ENCODE measurements at places on chromosomes 12 and 14. TPM values are rescaled to one million over a fixed set of nuclear protein-coding genes. Genes with fewer than 3 reads are reported as not detected.

The PDE3A gene
- total RNA-seq, result not detected

The PPP1R36 gene
- not detected for total RNA-seq

The NANOG gene
- not detected for total RNA-seq

The PTGER2 gene
- 96.0 TPM for total RNA-seq

The ZNF641 gene
- 19.5 TPM for total RNA-seq

The SLC39A2 gene
- 0.53 TPM for total RNA-seq

The SHMT2 gene
- 262 TPM for total RNA-seq

The RPGRIP1 gene
- not detected for total RNA-seq

The PTPN11 gene
- total RNA-seq, result 135 TPM

The ADGRD1 gene
- not detected for total RNA-seq

The SIX1 gene
- not detected for total RNA-seq

The PRH1 gene
- total RNA-seq, result 63.8 TPM

The PROX2 gene
- 0.56 TPM for total RNA-seq

The OR4K17 gene
- total RNA-seq, result not detected

The NDRG2 gene
- total RNA-seq, result 3.1 TPM

The DLST gene
- 136 TPM for total RNA-seq

The TAS2R8 gene
- total RNA-seq, result not detected

- DNase-seq, result no peak
Observed at GRCh38 chr14:101150039-101150610, 246.6 kb upstream of the RTL1 start.

- DNase-seq, result no peak
Observed at GRCh38 chr12:39272871-39273655, 169.9 kb downstream of the KIF21A start.

DNA sequence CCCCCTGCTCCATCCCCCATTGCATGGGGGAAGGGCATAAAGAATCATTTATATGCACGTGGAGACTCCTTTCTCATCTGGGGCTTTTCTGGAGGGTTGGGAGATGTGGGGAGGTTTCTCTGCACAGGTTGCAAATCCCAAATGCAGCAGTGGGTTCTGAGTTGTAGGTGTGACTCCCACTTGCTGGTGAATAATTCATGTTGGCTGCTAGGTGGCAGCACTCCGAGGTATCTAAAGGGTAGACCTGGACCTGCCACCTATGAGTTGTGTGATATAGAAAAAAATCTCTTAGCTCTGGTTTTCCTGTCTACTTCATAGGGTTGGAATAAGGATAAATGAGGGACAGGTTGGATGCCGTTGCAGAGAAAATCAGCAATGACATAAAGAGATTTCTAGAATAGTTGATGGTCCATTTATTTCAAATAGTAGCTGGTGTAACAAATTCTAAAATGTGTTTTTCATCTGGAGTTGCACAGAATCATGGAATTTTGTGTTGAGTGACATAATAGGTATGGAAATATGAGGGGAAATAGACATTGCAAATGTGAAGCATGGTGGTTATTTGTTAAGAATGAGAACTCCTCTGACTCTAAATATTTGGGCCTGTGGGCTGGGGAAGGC lies 4.6 kb downstream of the MARCHF9 start:
- DNase-seq, result peak; percentile 29

- no peak for DNase-seq
Observed at GRCh38 chr14:27730204-27730603, 1036.4 kb upstream of the FOXG1 start.

- no peak for DNase-seq
Observed at GRCh38 chr12:51528852-51529650, 62.0 kb upstream of the SCN8A start.

DNA sequence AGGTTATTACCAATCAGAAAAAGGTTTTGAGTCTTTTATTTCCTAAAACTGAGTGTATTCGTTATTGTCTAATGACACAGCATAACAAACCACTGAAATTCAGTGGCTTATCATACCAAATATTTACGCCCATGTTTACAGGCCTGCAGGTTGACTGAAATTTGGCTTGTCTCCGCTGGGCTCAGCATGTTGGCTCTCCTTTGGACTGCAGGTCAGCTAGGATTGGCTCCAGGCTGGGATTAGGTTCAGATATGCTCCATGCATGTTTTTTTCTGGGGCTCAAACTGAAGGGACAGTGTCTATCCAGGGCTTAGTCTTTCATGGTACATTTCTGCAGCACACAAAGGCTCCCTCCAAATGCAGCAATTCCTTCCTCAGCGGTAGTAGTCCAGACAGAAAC lies 569.9 kb downstream of the DIO2 start:
- no peak for DNase-seq

DNA sequence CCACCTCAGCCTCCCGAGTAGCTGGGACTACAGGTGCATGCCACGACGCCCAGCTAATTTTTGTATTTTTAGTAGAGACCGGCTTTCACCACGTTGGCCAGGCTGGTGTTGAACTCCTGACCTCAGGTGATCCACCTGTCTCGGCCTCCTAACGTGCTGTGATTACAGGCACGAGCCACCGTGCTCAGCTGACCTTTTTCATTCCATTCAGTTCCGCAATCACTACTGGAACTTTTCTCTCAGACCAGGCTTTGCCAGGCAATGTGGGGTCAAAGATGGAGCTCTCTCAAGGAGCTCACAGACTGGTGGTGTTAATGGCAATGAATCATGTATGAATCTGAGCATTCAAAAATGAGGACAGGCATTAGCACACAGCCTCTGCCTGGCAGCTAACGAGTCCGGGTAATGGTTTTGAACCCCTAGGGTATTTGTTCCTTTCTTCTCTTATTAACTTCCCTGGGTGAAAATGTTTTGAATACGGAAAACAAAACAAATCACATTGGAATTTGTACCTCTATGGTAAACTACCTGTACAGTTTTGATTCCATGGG lies 9.4 kb upstream of the TCHP start:
- no peak for DNase-seq

GRCh38 chr12:109863847-109864712 lies 16.3 kb downstream of the GLTP start:
- peak; percentile 74 for DNase-seq

DNA sequence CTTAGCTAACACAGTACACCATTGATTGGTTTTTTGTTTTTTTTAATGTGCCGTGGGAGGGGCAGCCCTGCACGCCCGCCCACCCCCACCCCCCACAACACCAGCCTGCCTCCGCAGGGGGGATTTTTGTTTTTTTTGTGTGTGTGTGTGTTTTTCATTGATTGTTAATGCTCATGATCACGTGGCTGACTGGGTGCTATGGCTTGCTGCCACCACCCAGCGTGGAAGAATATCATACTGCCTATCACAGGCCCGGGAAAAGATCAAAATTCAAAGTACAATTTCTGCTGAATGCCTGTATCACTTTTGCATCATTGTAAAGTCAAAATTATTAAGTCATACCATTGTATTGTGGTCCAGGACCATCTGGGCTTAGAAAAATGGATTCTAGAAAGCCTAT lies 8.3 kb downstream of the RESF1 start:
- no peak for DNase-seq

- no peak for DNase-seq
Observed at GRCh38 chr12:14982562-14982961, 9.7 kb downstream of the PDE6H start.

DNA sequence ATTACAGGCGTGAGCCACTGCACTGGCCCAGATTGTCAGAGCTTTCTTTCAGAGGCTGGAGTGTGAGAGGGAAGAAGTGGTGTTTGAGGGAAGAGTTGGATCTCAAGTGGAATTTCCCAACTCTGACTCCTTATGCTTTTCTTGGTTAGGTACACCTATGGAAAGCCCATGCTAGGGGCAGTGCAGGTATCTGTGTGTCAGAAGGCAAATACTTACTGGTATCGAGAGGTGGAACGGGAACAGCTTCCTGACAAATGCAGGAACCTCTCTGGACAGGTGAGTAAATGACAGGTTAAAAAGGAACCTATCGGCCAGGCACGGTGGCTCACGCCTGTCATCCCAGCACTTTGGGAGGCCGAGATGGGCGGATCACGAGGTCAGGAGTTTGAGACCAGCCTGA lies 14.9 kb downstream of the A2ML1 start:
- DNase-seq, result no peak

- DNase-seq, result peak; percentile 61
Observed at GRCh38 chr14:21071225-21072030, 1.3 kb downstream of the ARHGEF40 start.

- no peak for DNase-seq
Observed at GRCh38 chr14:80356413-80356812, 145.1 kb upstream of the DIO2 start.

- DNase-seq, result no peak
Observed at GRCh38 chr12:25264114-25264513, 13.4 kb upstream of the KRAS start.

DNA sequence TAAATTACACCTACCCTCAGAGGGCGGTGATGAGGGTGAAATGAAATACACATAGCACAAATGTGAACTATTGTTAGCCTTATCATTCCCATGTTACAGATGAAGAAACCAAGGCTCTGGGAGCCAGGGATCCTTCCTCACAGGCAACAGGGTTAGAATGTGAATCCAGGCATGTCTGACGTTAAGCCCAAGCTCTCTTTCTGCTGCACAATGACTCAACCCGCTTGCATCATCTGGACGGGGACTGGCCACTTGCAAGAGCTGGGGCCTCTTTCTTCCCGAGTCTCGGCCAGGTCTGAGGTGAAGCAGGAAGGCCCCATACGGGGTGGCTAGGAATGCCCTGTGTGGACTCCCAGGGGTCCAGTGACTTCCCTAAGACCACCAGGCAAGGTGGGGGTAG lies 105.2 kb downstream of the RBM19 start:
- DNase-seq, result no peak

DNA sequence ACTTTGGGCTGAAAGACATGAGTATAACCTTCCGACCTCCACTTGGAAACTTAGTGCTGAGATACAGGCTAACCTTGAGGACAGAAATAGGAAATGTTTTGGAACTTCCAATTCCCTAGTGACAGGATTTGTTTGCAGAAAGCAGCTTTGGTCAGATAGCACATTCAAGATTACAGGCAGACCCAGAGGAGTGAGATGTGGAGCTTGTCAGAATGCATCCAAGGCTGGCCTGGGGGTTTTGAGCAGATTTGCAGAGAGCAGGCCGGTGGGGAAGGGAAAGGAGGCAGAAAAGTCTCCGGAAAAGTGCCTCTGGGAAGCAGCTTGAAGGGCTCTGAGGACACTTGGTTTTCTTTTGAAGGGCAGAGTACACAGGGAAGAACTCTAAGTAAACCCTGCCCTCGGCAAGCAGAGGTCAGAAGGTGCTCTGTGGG lies 180.3 kb downstream of the ETV6 start:
- no peak for DNase-seq

DNA sequence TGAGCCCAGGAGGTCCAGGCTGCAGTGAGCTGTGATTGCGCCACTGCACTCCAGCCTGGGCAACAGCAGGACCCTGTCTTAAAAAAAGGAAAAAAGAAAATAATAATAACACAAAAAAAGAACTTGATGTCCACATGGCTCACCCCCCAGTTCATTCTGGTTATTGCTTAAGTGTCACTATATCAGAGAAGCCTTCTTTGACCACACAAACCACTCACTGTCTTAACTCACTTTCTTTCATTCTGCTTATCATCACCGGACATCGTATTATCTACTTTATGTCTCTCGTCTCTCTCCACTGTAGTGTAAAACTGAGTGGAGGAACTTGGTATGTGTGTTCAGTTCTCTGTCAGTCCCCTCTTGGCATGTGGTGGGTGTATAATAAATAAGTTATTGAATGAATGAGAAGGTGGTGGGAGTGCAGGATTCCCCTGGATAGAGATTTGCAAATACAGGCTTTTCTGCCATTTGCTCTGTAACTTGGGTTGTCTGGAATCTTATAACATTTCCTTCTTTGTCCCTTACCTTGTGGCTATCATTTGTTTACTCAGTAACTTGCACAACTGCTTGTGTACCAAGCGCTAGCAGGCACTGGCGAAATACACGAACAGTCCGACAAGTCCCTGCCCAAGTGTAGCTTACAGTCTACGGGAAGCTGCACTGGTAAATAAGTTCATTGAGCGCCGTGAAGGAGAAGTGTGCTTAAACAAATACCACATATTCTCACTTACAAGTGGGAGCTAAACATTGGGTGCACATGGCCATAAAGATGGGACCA lies 86.6 kb upstream of the TRAF3 start:
- DNase-seq, result no peak

- no peak for DNase-seq
Observed at GRCh38 chr12:32777159-32777558, 21.5 kb upstream of the YARS2 start.

DNA sequence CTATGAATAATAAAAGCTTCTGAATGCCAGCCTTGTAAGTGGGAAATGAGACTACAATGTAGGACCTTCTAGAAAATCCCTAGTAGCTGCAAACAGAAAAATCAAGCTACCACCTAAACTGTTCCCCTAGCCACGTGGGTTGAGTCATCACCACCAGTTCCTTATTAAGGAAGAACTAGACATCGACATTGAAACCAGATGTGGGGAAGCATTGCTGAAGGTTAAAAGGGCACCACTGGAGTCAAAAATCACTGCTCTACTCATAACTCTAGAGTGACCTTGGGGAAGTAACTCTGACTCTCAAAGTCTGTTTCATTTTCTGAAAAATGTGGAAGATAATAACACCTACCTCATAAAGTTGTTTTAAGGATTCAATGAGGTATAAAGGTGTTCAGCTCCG lies 9.4 kb upstream of the CNIH1 start:
- DNase-seq, result no peak

GRCh38 chr12:12807970-12808702 lies 5.0 kb upstream of the DDX47 start:
- no peak for DNase-seq

DNA sequence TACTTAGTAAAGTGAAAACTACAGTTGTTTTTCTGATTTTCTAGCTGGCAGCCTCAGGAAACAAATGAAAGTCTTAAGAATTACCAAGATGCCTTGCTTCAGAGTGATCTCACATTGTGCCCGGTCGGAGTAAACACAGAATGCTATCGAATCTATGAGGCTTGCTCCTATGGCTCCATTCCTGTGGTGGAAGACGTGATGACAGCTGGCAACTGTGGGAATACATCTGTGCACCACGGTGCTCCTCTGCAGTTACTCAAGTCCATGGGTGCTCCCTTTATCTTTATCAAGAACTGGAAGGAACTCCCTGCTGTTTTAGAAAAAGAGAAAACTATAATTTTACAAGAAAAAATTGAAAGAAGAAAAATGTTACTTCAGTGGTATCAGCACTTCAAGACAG lies 28.9 kb downstream of the RXYLT1 start:
- DNase-seq, result no peak

DNA sequence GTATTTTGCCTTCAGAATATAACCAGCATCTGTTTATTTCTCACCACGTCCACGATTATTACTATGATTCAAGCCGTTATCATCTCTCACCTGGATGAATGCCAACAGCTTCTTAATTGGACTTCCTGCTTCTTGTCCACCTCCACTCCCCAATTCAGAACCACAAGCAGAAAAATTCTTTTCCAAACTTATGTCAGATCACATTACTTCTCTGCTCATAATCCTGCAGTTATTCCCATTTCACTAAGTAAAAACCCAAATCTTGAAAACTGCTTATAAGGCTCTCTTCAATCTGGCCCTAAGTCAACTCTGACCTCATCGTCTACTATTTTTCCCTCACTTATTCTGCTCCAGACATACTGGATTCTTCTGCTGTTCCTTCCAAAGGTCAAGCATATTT lies 2.0 kb downstream of the CRY1 start:
- DNase-seq, result no peak

- DNase-seq, result no peak
Observed at GRCh38 chr12:96223411-96224218, 29.4 kb downstream of the ELK3 start.

GRCh38 chr12:20370014-20370386 lies 1.7 kb downstream of the PDE3A start:
- DNase-seq, result no peak

GRCh38 chr12:92505254-92506231 lies 197.2 kb upstream of the PLEKHG7 start:
- no peak for DNase-seq
